Stimulated activated CD4-positive, alpha-beta T cell treated with anti-CD3 and anti-CD28 coated beads, Interleukin-12 subunit alpha, Interleukin-12 subunit beta, amount 100 ng/mL, for 48 hours (primary cell): ENCODE measurements at places on chromosomes 5 and 9.

- no peak for DNase-seq
Measured at GRCh38 chr5:109844695-109845094, 155.0 kb downstream of the MAN2A1 start.

- no peak for DNase-seq
Measured at GRCh38 chr5:139897982-139898381, 102.4 kb downstream of the PSD2 start.

GRCh38 chr9:16133556-16134227 lies 580.8 kb downstream of the CCDC171 start:
- no peak for DNase-seq

DNA sequence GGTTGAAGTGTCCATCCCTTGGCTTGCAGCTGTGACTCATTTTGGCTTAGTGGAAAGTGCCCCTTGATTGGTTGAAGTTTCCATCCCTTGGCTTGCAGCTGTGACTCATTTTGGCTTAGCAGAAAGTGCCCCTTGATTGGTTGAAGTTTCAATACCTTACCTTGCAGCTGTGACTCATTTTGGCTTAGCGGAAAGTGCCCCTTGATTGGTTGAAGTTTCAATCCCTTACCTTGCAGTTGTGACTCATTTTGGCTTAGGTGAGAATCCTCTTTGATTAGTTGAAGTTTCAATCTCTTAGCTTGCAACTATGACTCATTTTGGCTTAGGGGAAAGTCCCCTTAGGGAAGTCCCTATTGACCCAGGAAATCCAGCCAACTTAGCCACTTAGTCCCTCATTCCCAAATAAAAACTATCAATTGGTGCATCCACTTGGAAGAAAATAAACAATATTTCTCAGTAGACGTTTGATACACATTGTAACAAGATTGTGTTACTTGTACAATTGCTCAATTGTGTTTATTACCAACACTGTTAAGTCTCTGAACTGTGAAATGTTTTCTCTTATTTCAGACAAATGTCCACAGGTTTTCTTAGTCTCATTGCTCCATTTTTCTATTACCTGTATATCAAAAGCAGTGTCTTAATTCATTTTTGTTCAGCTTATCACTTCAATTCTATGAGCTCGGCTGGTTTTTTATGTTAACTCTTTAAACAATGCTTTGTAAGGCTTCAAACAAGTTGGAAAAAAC lies 2308.8 kb upstream of the ACO1 start:
- peak; percentile 34 for DNase-seq

DNA sequence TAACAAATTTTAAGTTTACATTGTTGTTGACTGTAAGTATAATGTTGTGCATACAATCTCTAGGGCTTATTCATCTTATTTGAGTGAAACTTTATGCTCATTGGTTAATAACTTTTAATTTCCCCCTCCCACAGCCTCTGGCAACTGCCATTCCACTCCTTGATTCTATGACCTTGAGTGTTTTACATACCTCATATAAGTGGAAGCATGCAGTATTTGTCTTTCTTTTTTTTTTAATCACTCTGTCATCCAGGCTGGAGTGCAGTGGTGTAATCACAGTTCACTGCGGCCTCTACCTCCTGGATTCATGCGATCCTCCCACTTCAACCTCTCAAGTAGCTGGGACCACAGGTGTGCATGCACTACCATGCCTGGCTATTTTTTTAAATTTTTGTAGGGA lies 83.9 kb downstream of the KCTD16 start:
- DNase-seq: no peak

GRCh38 chr9:79977074-79977435 lies 405.3 kb downstream of the TLE4 start:
- DNase-seq: no peak

- no peak for DNase-seq
Measured at GRCh38 chr9:110687497-110687896, 18.9 kb downstream of the MUSK start.

DNA sequence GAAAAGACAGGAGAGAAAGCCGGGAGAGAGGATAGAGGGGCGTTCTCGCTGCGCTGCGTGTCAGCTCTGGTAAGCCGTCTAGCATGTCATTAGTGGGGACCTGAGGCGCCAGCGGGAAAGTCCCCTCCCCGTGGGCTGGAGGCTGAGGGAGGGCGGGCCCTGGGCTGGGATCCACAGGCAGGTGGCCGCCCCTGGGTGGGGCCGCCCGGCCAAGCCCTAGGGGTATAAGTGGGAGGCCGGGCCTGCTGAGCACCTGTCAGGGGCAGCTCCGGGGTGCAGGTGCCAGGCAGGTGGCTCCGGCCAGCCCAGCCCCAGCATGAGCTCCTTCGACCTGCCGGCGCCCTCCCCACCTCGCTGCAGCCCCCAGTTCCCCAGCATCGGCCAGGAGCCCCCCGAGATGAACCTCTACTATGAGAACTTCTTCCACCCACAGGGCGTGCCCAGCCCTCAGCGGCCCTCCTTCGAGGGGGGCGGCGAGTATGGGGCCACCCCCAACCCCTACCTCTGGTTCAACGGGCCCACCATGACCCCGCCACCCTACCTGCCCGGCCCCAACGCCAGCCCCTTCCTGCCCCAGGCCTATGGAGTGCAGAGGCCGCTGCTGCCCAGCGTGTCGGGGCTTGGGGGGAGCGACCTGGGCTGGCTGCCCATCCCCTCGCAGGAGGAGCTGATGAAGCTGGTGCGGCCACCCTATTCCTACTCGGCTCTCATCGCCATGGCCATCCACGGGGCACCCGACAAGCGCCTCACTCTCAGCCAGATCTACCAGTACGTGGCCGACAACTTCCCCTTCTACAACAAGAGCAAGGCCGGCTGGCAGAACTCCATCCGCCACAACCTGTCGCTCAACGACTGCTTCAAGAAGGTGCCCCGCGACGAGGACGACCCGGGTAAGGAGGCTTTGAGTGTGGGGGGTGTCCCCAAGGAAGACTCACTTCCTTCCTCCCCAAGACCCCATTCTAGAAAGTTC lies at the start of gene FOXI1:
TSS of gene FOXI1 (plus strand) at position 256 of the 970 bp plus-strand sequence. CDS start at position 317, 61 bp downstream.
- no peak for DNase-seq

DNA sequence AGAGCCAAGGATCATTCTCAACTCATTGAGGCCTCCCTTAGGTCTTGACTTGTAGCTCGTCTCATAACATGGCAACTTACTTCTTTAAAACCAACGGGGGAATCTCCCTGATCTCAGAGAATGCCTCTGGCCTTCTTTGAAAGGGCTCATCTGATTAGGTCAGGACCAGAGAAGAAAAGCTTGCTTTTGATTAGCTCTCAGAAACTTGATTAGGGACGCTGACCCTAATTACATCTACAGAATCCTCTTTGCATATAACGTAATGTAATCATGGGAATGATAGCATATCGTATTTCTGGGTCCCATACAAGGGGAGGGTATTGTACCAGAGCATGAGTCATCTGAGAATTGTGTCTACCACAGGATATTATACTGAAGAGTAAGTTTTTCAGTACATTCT lies 125.1 kb upstream of the SH3GL2 start:
- no peak for DNase-seq

- no peak for DNase-seq
Measured at GRCh38 chr5:132206782-132207181, 20.9 kb downstream of the P4HA2 start.

DNA sequence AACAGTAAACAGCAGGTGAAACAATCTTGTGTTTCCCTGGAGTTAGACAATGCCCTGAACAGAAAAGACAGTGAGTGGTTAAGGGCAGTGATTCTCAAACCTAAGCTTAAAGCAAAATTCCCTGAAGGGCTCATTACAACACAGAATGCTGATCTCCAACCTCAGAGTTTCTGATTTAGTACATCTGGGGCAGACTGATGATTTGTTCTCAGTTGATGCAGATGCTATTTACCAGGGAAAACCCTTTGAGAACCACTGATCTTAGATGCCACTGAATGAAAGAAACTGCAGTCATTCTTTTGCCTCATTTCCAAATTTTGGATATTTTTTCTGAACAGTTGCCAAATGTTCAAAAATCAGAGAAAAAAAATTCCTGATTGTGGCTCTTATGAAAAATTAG lies 18.7 kb upstream of the ADAM19 start:
- DNase-seq: no peak

GRCh38 chr9:98315551-98316060 lies 60.2 kb upstream of the TBC1D2 start:
- DNase-seq: peak; percentile 81

GRCh38 chr5:135004376-135004775 lies 29.7 kb downstream of the PITX1 start:
- no peak for DNase-seq

GRCh38 chr9:21119093-21119770 lies 22.4 kb downstream of the IFNW1 start:
- no peak for DNase-seq

GRCh38 chr9:34989946-34990635 lies 546 bp downstream of the DNAJB5 start:
- no peak for DNase-seq

- DNase-seq: no peak
Measured at GRCh38 chr5:168852329-168852728, 273.2 kb upstream of the PANK3 start.

GRCh38 chr5:55927861-55928655 lies 66.7 kb downstream of the IL6ST start:
- DNase-seq: no peak

GRCh38 chr9:127753622-127754021 lies 18.5 kb upstream of the TOR2A start:
- DNase-seq: no peak

DNA sequence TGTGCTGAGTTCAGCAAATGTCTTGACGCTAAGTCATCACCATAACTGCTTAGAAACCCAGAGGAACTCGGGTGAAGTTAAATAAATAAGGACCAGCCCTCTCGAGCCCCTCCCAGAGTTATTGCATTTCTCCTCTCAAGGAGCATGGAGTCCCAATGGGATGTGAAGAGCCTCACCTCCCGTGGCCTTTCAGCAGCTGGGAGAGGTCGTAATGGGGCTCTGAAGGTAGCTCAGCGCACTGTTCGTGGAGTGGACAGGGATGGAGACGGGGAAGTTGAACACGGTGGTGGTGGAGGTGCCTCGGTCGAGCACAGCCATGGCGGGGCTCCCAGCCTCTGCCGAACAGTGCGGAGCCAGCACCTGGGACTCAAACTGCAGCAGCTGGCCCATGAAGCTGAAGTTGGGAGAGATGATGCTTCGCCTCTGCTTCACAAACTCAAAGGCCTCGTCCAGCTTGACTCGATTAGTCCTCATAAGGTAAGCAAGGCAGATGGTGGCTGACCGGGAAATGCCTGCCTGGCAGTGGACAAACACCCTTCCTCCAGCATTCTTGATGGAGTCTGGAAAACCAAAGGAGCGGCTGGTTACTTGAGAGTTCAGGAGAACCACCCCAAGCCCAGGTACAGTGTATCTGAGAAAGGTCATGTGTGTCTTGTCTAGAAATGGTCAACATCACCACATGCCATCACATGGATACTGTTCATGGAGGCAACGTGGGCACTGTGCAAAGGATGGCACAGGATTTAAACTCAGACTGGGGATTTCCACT lies 2.2 kb downstream of the DUSP1 start:
- DNase-seq: no peak

DNA sequence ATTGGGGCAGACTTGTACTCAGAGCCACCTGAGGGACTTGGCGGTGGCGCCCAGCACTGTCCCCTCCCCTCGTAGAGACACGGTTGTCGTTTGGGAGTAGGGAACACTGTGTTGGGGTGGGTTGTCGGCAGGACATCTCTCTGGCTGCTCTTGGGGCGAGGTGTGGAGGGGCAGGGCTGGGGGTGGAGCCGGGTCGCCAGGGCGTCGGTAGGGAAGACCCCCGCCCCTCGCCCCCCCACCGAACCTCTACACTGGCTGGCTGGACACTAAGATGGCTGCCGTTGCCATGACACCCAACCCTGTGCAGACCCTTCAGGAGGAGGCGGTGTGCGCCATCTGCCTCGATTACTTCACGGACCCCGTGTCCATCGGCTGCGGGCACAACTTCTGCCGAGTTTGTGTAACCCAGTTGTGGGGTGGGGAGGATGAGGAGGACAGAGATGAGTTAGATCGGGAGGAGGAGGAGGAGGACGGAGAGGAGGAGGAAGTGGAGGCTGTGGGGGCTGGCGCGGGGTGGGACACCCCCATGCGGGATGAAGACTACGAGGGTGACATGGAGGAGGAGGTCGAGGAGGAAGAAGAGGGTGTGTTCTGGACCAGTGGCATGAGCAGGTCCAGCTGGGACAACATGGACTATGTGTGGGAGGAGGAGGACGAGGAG lies 778 bp downstream of the TRIM41 start:
- DNase-seq: no peak

DNA sequence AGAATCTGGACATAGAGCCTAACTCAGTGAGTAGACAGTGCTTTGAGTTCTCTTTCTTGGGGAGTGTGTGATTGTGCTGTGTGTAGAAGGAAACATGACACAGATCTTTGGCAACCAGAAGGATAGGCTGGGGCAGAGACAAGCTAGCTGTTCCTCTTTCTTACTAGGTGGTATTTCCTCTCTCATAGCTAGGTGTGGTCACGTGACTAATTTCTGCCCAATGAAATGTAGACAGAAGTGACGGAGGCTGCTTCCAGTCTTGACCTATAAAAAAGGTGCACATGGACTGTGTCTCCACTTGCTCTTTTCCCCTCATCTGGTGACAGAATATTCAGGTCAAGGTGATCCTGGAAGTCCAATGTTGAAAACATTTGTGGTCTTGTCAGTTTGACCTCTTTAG lies 92.5 kb upstream of the NFIB start:
- no peak for DNase-seq

GRCh38 chr5:173103411-173103810 lies 40.9 kb upstream of the BNIP1 start:
- no peak for DNase-seq

DNA sequence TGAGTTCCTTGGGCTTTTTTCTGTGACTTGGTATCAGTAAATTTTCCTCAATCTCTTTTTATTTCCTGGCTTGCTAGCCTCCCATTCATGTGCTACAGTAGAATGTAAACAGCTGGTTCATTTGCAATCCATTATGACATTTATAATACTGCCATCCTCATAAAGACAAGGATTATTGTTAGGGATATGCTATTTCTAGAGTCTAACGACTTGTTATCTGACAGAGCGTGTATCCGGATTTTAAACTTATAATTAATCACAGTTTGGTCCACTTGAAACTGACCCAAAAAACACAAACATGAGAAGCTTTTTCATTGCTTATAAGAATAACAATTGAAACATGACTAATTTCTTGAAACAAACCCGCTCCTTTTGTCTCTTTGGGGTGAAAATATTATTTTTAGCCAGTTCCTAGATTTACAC lies 585.8 kb downstream of the TLE4 start:
- DNase-seq: no peak

GRCh38 chr5:10501554-10502075 lies 59.9 kb downstream of the ROPN1L start:
- no peak for DNase-seq

DNA sequence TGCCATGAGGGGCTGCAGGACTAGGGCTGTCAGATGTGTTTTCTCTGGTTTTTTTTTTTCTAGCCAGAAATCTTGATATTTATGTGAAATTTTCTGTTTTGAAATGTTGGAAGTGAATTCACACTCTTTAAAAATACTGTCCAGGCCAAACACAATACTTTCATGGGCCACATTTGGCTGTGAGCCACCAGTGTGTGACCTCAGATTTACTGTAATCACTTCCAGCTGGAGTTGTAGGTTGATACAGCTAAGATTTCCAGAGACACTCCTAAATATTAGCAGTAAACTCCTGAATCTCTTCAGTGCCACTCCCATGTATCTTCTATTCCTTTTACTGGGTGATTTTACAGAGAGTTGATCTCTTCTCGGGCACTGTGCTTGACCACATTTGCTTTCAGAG lies 92.2 kb upstream of the CKMT2 start:
- no peak for DNase-seq

GRCh38 chr5:130724658-130725057 lies 440.4 kb downstream of the HINT1 start:
- DNase-seq: no peak
